CD4-positive, alpha-beta T cell treated with Interleukin-2 at 100 ng/mL for 4 hours (primary cell): ENCODE measurements at places on chromosomes 12 and 14.

DNA sequence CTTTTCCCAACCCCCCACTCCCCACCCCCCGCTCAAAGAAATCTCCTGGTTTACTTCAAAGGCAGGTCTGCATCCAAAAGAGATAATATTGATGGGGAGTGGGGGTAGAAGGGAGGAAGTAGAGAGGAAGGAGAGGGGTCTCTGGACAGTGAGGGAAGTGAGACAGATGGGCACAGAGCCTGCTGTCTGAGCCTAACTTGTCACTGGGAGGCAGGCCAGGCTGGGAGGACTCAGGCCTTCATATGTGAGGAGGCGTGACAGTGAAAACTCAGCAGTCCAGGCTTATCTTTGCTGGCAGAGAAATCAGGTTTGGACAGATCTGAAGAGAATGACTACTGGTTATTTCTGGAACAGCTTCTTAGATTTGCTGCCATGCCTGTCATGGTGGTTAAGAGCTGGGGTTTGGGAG is 192.3 kb downstream of the NUAK1 start:
- DNase-seq, result no peak

DNA sequence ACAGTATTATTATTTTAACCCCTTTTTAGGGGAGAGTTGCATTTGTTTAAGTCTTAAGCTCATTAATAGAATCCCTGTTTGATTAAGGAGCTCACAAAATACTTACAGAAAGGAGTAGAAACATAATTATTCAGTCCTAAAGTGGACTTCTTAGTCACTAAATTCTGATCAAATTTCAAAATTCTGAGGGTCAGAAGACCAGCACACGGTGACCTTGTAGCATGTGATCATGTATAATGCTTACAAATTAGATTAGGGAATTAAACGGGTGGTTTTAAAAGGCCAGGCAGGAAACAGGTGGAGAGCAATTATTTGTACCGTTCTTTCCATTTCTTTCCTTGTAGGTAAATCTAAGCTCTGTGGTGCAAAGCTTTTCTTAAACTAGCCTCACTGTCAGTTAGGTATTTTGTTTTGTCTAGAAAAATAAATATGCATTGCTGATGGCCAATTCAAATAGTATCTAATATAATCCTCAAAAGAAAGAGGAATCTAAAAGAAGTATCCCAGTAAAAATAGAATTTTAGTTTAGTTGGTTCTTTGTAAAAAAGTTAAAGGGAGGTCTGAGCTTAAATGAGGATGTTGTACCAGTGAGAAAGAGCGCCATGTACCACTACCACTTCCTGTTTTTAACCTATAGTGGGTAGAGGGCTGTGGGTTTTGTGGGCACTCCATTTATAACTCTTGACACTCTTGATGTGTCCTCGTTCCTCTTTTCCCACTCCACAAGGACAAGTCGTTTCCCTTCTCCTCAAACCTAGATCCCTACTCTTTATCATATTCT is 51.1 kb downstream of the SLC38A1 start:
- peak; percentile 76 for DNase-seq

GRCh38 chr12:40271981-40272664 is 47.3 kb downstream of the LRRK2 start:
- no peak for DNase-seq

DNA sequence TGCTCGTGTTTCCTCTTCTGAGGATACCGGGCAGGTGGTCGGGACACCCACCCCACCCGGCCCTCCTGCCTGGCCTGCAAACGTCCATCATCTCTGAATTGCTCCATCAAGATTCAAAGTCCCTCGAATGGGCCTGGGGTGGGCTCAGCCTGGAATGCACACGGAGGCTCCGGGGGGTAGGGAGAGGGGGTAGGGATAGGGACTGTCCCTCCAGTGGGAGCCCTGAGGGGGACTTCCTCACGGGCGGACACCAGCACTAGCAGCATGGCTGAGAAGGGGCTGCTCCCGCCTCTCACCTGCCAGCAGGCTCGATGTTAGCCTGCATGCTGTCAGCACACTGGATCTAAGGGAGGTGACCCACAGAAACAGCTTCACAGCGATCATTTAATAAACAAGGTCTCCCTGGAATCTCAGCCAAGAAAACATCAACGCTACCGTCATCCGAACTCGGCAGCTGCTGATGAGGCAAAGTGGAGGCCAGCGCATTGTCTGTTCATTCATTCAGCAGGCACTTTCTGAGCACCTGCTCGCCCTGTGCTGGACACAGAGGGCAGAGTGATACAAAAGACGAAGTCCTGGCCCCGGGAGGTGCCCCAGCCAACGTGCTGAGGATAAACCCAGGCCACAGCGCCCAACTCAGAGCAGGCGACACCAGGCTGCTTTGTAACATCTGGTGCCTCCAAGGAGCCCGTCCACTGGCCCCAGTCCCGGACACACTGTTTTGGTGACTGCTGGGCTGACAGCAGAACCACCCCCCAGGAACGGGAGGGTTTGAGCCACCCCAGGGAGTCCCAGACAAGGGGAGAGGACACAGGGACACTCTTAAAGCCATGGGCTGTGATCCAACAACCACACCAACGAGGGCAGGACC is 6.3 kb downstream of the TMEM179 start:
- DNase-seq, result no peak

DNA sequence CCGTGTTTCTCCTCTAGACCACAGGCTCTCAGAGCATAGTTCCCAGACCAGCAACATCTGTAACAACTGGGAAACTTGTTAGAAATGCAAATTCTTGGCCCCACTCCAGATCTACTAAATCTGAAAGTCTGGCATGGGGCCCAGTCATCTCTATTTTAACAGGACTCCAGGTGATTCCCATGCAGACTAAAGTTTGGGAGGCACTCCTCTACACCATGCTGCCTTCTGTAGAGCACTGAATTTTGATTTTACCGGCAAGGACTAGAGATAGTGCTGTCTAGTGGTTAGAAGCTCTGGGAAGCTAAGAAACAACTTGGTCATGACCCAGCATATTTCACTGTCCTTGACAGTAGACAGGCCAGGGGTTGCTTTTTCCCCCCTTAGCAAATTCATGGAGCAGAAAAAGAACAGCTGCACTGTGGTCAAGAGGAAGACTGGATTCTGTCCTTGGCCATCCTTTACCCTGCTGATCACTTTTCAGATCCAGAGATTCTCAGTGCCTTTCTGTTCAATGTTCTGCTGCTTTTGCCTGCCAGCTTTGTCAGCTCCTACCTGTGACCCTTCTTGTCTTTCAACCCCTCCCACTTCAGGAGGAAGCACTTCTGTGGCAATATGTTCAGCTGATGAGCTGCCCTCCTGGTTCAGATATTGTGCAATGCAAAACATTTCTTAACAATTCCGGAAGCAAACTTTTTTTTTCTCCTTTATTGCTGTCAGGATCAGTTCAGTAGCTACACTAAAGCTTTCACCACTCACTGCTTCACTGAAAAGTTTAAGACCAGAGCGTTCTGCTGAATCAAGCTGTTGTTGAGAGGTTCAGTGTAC is 133.8 kb upstream of the NUDT4 start:
- peak; percentile 16 for DNase-seq

DNA sequence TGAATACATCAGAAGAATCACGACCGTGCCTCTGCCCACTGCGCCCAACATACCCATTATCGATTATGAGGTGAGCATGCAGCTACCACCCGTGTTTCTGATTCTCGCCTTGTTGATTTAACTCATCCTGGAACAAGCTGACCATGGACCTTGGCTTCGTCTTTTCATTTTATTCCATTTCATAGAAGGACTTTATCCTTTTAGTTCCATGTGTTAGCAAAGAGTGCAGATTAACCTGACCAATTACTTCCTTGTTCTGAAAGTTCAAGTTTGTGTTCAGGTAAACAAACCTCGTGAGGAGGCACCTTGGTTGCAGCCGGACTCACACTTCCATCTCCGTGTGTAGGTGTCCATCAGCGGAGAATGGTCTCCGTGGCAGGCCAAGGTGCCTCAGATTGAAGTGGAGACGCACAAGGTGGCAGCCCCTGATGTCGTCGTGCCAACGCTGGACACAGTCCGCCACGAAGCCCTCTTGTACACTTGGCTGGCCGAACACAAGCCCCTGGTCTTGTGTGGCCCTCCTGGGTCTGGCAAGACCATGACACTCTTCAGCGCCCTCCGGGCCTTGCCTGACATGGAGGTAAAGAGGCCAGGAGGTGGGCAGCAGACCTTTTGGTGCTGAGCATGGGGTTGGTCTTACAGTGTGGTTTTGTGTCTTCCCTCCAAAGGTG is 52.2 kb downstream of the DYNC1H1 start:
- DNase-seq, result no peak

- DNase-seq, result no peak
Observed at GRCh38 chr12:32868885-32869284, 27.7 kb downstream of the PKP2 start.

GRCh38 chr14:36835128-36835527 is 173.5 kb downstream of the PAX9 start:
- DNase-seq, result no peak

- no peak for DNase-seq
Observed at GRCh38 chr12:10891937-10892336, 7.9 kb upstream of the PRH1 start.

- no peak for DNase-seq
Observed at GRCh38 chr12:89334548-89335169, 17.6 kb downstream of the DUSP6 start.

GRCh38 chr12:62725781-62726180 is 209.2 kb downstream of the PPM1H start:
- DNase-seq, result no peak

DNA sequence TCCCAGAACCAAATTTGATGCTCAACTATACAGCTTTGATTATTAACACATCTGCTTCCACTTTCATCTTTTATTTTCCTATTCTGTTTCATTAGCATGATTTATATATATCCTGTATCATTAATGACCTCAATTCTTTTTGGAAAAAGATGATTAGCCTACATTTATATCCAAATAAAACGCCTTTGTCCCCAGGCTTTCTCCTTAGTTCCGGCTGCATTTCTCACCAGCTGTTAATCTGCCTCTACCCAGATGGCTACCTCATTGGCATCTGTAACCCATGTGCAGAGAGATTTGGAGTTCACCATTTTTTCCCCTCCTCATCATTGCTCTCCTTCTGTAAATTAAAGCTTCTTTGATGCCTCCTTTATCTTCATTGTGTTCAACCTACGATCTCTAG is 336.8 kb upstream of the RGS6 start:
- no peak for DNase-seq

GRCh38 chr14:29459531-29459930 is 468.1 kb downstream of the PRKD1 start:
- DNase-seq, result no peak

GRCh38 chr14:35341751-35342488 is 49.7 kb downstream of the PSMA6 start:
- peak; percentile 18 for DNase-seq

- no peak for DNase-seq
Observed at GRCh38 chr12:119147847-119148448, 30.8 kb upstream of the HSPB8 start.

DNA sequence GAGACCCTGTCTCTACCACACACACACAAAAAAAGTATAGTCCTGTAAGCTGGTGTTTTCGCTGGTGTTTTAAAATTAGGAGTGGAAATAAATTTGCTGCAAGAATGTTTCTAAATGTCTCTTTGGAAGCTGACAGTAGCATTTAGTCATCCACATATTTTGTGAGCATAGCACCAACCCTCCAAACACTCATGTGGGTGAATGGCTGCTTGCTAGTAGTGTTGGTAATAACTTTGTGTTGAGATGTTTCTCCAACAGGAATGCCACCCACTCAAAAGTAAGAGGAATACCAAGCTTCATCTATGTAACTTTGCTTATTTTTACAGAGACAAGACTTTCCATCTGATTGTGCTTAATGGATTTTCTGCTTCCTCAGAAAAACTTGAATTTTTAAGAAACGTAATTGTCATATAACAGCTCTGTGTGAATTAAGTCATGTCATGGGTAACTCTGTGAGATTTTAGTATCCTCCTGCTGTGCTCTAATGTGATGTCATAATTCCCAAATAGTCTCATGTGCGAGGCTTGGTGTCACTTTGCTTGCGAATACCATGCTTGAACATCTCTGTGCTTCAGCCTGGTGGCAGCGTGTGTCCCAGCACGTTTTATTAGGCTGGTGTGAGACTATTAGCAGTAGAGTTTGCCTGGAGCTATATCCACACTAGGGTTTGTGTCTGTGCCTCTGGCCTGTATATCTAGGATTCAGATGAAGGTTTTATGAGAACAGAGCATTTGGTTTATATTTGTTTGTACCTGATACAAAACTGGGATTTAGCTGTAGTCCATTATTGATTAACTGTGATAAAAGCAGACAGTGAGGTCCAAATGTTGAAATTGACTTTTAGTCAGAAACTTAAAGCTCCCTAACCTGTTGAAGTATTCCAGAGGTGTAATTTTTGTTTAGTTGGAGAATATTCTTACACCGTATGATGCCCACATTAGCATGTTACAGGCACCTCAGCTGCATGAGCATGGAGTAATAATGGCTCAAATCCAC is 80.5 kb downstream of the FBXW8 start:
- no peak for DNase-seq
